ENCODE measurements at places on chromosomes 3 and 15. TPM values are rescaled to one million over a fixed set of nuclear protein-coding genes. Genes with fewer than 3 reads are reported as not detected.

TRIM42 gene
- total RNA-seq: not detected

GRCh38 chr3:42935472-42935871 is 29.5 kb downstream of the ZNF662 start:
- DNase-seq: no peak

IP6K1 gene
- 17.7 TPM for total RNA-seq

- no peak for DNase-seq
Observed at GRCh38 chr3:76178412-76178811, 393.1 kb upstream of the ZNF717 start.

CDHR4 gene
- total RNA-seq: not detected

ROPN1B gene
- 0.27 TPM for total RNA-seq

- DNase-seq: peak; percentile 39
Observed at GRCh38 chr15:57323806-57324589, 52.3 kb upstream of the CGNL1 start.

NPAP1 gene
- total RNA-seq: 0.03 TPM

GRCh38 chr3:87207460-87207859 is 19.6 kb upstream of the CHMP2B start:
- DNase-seq: no peak

- no peak for DNase-seq
Observed at GRCh38 chr15:78284758-78285157, 14.7 kb downstream of the SKIC8 start.

GRCh38 chr15:51332206-51333147 is 5.9 kb downstream of the CYP19A1 start:
- no peak for DNase-seq

GRCh38 chr15:78329625-78330024 is 10.5 kb upstream of the CRABP1 start:
- DNase-seq: peak; percentile 50

CD200R1 gene
- total RNA-seq: 0.09 TPM

DNA sequence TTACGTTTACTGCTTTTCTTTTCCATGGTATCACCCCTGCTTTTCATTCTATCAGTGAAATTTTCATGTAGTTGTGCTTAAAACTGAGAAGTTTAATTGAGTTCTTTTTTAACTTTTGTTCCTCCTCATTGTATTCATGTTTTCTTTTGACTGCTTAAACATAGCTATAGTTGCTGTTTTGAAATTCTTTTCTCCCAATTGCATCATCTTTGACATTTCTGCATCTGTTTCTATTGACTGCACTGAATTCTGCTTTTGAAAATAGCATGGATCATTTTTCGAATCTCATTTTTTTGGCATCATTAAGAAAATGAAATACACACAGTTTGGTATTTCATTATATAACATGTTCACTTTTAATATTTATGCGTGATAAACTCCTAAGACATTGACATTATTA is 694.9 kb downstream of the MECOM start:
- no peak for DNase-seq

SLC6A11 gene
- 1.6 TPM for total RNA-seq

DNA sequence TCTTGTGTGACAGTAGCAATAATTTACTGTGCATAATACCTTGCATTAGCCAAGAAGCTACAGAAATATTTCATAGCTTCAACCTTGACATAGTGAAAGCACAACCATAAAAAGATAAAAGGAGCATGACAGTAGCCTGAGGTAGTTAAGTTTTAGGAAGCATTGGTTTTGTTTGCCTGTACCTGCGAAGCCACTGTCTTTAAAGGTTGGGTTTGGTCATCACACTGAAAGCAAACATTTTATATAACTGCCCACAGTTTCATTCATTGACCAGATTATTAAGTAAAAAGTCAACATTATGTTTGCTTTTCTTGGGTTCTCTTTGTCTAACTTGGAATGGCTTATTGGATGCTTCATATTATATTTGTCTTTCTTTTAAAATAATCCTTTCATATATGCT is 450.1 kb upstream of the IL12A start:
- DNase-seq: no peak

RLBP1 gene
- not detected for total RNA-seq

HCN4 gene
- not detected for total RNA-seq

- DNase-seq: no peak
Observed at GRCh38 chr3:192364316-192364715, 363.0 kb downstream of the FGF12 start.

SHF gene
- 1.7 TPM for total RNA-seq

DNA sequence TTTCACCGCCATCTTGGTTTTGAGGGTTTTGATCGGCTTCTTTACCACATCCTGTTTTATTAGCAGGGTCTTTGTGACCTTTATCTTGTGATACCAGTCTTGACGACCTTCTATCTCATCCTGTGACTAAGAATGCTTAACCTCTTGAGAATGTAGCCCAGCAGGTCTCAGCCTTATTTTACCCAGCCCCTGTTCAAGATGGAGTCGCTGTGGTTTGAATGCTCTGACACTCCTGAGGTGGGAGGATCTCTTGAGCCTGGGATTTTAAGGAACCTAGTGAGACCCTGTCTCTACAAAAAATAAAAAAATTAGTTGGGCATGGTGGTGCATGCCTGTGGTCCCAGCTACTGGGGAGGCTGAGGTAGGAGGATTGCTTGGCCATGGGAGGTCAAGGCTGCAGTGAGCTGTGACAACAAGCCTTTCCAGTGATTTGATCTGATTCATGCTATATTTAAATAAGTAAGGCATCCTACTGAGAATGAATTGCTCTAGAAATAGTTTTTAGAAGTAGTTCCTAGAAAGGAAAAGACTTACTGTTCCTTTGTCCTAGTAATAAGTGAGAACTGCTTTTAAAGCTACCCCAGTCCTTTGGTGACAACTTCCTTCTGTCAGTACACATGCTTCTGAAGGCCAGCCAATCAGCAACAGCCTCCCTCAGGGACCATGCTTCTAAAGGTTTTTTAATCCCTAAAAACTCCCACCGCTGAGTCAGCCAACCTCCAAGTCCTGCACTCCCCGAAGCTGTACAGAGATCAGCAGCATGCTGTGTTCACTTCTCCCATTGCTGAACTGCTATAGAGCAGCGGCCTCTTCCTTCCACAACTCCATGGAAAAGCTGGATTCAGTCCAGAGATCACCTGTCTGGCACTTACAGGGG is 9.1 kb upstream of the CEMIP start:
- DNase-seq: peak; percentile 21

GRCh38 chr3:155363690-155364070 is 70.2 kb upstream of the STRIT1 start:
- no peak for DNase-seq

TMCO5A gene
- total RNA-seq: not detected

- no peak for DNase-seq
Observed at GRCh38 chr3:137687181-137687879, 76.8 kb upstream of the SOX14 start.
